ENCODE measurements at places on chromosomes 1 and 21.
A peak's percentile ranks its signal among the peaks of the same experiment; 100 is the strongest.

DNA sequence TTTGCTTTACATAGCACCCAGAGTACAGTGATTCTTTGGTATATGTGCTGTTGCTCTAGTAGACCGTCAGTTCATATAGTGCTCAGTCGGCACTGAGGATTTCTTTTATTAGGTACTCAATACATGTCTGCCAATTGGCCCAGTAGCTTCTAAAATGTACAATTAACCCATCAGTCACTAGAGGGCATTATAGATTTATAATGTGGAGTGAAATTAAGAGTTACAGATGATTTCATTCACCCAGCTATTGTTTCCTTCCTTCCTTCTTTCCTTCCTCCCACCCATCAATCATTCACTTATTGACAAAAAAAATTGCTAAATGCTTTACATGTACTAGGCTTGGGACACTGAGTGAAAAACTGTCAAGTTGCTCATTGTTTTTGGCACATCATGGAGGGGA is 263.6 kb upstream of the USP24 start:
- no peak for DNase-seq

DNA sequence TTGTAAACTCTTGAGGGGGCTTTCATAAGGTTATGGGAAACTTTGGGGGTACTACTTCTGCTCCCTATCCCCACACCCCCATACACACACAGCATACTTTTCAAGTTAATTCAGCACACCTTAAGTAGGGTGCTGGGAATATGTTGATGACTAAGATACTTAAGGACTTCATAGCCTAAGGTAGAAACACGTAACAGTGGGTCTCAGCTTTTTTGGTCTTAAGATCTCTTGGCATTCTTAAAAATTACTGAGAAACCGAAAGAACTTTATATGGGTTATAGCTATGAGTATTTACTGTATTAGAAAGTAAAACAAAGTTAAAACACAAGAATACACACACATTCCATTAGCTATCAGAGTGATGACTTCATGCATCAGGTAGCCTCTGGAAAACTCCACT is 2.1 kb downstream of the OTUD3 start:
- DNase-seq: no peak

GRCh38 chr1:168506204-168506819 is 37.5 kb downstream of the XCL2 start:
- no peak for DNase-seq

DNA sequence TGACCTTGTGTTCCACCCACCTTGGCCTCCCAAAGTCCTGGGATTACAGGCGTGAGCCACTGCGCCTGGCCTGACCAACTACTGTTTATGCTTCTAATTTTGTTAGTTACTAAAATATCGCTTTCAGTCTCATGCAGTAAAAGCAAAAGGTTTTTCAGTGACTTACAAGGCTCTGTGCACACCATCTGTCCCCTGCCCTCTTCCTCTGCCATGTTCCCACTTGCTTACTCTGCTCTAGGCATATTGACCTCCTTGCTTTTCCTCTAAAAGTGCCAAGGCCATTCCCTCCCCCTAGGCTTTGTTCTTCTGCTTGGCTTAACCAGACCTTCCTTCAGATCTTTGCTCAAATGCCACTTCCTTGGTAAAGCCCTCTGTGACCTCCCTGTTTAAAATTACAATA is 276.9 kb downstream of the KIF26B start:
- DNase-seq: no peak

GRCh38 chr1:176110203-176110602 is 96.9 kb downstream of the COP1 start:
- DNase-seq: no peak

- no peak for DNase-seq
These were observed 25.6 kb downstream of the LDLRAP1 start for GRCh38 chr1:25568834-25569596.

GRCh38 chr21:42037943-42038342 is 27.8 kb upstream of the ZBTB21 start:
- DNase-seq: peak; percentile 31

DNA sequence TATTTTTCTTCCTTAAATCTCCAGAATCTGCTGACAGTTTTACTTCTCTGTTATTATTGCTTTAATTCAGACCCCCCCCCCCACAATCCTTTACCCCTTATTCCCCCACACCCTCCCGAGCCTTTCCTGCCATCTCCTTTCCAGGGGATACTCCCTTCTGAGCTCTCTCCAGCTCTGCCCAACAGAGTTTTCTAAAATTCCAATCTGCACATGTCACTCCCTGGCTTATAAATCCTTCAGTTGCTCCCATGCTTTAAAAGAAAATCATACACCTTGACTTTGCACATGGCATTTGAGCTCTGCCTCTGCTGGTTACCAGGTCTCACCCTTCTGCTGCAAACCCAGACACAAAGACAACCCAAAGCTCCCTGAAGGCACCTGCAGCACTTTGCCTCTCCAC is 11.7 kb upstream of the EPS8L3 start:
- DNase-seq: no peak

GRCh38 chr21:19603011-19603593 is 1199.5 kb upstream of the TMPRSS15 start:
- no peak for DNase-seq

GRCh38 chr1:39195166-39196111 is 9.1 kb upstream of the MACF1 start:
- DNase-seq: no peak

GRCh38 chr1:182725259-182726255 is 41.2 kb upstream of the RGS8 start:
- DNase-seq: no peak

DNA sequence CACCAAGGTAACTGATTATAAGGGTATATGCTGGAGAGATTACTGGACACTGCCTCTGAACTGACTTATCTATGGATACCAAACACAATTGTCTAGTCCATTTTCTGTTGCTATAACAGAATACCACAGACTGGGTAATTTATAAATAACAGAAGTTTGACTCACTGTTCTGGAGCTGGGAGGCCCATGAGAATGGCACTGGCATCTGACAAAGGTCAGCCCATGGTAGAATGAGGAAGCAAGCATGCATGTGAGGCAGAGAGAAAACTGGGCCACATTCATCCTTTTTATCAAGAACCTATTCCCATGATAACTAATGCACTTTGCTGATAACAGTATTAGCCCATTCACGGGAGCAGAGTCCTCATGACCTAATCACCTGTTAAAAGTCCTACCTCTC is 37.4 kb downstream of the FCER1A start:
- no peak for DNase-seq

- DNase-seq: no peak
These were observed 9.6 kb downstream of the RAB42 start for GRCh38 chr1:28601696-28602095.

DNA sequence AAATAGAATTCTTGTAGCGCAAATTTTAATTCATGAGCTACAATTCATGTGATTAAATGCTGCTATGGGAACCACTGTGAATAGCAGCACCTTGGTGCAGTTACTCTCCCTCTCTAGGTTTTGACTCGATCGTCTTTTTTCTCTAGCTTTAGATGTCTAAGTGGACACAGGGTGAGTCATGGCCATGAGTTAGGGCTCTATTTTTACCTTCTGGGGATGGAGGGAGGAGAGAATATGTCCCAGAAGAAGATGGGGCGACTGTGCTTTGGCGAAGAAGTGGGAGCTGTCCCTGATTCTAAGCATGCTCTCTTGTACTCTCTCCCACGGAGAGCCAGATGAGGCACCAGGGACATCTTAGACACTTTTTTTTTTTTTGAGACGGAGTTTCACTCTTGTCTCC is 1.6 kb upstream of the OR2B11 start:
- no peak for DNase-seq

DNA sequence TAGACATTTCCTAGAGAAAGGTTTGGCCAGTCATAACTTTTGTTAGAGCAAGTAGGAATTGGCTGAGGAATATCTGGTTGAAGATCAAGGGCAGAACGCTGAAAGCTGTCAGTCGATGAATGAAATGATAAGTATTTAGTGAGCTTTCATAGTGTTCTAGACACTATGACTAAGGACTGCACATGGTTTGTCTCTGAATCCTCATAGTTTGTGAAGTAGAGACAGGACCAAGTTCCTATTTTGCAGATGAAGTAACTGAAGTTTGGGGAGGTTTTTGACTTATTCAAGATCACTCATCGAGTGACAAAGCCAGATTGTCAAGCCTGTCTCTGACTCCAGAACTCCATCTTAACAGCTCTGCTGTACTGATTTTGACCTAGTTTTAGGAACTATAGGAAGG is 4.7 kb downstream of the ELOA start:
- DNase-seq: no peak

- DNase-seq: no peak
These were observed 83.5 kb upstream of the BCAR3 start for GRCh38 chr1:93765099-93765498.

DNA sequence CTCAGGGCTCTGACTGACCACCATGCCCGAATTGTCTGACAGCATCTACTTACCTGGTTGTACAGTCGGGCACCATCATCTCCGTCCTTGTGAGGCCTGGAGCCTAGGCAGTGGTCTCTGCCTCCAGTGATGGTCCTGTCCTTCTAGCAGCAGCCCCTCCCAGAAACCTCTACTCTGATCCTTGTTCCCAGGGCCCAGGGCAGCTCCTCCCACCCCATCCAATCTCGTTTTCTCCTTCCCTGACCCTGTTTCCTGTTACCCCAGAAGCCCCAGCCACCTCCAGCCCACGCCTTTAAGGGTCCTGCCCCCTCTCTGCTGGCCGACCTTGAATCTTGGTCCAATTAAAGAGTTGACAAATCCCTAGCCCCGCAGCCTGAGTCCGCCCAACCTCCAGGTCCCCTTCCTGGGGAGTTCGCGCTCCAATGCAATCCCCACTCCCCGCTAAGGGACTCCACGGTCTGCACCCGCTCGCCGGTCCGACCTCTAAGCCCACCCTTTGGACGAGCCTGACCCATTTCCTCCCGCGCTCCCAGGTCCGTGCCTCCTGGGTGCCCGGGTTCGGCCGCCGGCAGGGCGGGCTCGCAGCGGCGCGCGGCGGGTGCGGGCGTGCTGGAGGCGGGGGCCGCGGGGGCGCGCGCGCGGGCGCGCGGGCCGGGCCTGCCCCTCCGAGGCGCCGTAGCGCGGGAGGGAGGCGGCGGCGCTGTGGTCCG is at the start of gene B4GALT2:
Gene B4GALT2, plus strand, starts transcription at position 660 of the 710 bp plus-strand sequence. CDS start 1,951 bp downstream, outside the sequence.
- DNase-seq: peak; percentile 97

DNA sequence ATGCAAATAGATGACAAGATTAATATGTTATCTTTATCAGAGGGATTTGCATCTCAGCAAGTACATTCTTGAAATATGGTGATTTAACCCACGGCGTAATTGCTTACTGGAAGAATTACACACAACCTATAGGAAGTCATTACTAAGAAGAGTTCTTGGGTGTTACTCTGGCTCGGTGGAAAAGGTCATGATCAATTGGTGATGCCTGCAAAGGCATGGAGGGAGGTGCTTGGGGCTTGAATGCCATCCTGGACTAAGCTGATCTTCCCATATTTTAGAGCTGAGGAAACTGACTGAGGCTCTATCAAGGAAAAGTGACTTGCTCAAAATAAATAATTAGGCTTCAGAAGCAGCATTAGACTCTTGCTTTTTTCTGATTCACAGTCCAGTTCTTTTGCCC is 137.5 kb upstream of the JUN start:
- DNase-seq: no peak

DNA sequence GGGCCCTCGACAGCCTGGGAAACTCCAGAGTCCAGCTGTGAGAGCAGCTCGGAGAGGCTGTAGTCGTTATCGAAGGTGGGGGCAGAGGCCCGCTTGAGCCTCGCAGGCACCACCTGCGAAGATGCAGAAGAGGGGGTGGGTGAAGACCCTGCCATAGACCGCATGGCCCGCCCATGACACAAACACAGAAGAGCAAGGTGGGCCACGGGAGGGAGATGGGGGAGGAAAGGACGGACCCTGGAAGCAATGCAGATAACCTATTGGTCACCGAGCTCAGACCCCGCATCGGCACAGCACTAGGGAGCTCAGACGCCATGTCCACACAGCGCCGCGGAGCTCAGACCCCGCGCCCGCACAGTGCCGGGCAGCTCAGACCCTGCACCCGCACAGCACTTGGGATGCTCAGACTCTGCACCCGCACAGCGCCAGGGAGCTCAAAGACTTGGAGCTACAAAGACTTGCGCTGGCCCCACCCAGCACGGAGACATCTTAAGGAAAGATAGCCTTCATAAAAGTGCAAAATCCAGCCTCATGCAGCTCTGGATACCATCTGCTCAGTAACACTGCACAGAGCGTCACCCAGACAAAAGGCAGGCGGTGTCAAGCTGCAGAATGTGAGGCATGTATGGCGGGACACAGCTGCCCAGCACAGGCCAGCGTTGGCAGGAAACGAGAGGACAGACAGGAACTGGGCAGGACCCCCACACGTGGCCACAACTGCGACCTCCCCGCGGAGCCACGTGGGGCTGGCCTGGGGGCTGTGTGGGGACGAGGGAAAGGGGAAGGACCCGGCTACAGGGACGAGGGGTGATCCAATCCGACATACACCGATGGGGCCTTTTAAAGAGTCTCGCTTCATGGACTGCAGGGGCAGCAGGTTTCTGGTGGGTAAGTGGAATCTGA is 22.6 kb downstream of the RIPK4 start:
- peak; percentile 51 for DNase-seq

DNA sequence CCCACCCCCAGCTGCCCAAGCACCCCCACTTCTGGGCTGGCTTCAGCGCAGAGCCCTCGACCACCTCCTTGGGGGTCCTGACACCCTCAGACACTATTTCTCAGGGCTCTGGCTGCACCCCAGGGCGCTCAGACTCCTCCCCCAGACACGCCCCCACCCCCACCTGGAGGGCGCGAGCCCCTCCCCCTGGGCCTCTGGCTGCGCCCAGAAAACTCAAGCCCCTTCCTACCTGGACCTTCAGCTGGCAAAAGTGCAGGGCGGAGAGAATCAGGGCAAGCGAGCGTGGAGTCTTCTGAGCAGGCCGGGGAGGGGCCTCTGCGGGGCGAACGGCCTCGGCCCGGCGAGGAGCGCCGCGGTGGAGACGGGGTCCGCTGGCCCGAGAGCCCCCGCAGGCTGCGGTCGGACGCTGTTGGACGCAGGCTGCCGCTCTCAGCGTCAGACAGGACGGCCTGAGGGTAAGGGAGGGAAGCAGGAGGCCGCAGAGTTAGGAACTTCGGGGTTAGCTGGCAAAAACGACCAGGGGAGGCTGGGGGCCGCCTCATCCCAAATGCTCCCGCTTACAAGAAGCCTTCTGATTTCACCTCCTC is 17.4 kb upstream of the NBPF1 start:
- DNase-seq: peak; percentile 81

DNA sequence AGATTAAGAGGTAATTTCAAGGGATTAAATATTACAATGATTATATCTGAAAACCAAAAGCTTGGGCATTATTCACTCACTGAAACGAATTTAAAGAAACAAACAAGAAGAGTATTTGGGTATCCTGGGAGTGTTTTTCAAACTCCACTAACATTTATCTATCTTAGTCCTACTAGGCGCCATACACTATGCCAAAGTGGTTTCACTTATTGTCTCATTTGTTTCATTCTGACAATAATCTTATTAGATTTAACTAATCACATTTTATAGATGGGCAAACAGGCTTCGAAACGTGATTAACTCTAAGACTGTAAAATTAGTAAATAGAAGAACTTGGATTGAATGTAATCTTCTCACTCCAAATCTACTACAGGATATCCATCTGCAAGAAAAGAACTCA is 25.4 kb downstream of the ASH1L start:
- no peak for DNase-seq

- DNase-seq: no peak
These were observed 3.6 kb upstream of the SYT6 start for GRCh38 chr1:114157275-114157660.

All from H7 (cell line).